AG10803 (cell line): ENCODE measurements at places on chromosomes 11 and 22.

DNA sequence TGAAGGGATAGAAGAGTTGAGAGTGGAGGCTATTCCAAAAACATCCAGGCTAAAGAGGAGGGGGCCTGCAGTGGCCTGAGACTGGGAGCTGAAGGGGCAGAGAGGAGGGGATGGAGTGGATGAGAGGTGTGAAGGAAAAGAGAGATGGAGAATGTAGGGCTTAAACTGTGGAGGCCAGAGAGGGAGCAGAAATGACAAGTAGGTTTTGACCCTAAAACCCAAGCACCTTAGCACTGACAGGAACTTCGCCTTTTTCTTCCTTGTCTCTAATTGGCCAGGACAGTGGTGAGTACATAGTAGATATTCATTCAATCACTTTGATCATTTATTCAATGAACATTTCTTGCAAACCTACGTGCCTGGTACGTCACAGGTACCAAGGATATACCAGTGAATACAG lies 7.3 kb downstream of the FAM111B start:
- DNase-seq: no peak

DNA sequence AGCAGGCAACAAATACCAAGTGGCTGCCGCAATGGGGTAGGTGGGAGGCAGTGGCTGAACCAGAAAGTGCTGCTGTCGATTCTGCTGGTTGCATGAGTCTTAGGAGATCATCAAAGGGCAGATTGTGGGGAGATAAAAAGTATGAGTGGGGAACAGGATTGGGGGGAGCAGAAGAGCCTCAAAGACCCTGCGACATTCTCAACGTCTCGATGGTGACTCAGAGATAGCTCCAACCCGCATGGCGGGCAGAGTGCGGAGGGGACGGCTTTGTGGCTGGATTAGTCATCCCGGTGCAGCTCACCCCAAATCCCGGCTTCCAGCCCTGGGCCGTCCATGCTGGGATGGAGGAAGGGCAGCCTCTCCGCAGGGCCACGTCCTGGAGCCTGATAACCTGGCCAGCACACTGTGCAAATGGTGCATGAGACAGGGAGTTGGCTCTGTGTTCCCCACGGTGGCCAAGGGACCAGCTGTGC lies 11.6 kb upstream of the RTN4R start:
- DNase-seq: no peak

DNA sequence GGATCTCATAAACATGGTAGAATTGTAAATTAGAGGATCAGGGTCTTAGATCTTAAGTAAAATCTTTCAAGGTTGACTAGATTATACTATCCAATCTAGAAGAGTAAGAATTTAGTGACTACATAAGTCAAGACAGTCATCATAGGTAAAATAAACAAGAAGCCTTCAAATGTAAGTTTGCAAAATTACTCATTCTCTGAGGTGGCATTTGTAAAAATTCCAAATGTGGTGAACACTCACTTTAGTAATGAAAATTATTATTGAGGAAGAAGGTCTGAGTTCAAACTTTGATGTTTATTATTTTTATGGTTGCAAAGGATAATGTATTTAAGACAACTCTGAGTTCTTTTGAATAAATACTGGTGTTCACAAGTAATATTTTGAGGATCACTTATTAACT lies 4.6 kb downstream of the HYLS1 start:
- no peak for DNase-seq

GRCh38 chr22:23509571-23510302 lies 70.4 kb downstream of the IGLL1 start:
- peak; percentile 30 for DNase-seq

DNA sequence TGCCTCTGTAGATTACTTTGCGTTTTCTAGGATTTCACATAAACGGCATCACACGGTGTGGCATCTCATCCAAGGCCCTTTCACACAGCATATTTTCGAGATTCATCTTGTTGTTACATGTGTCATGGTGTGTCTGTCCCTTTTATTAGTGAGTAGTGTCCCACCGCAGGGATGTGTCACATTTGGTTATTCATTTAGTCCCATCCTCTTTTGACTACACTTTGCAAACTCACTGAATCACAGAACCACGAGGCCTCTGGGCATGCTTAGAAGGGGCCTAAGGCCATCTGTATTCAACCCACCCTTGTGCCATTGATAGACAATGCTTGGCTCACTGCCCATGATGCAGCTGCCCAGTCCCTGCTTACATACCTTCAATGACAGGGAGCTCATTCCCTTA lies 4.2 kb upstream of the RAC2 start:
- no peak for DNase-seq

GRCh38 chr22:36134182-36134581 lies 26.4 kb downstream of the APOL3 start:
- DNase-seq: no peak

- peak; percentile 13 for DNase-seq
Measured at GRCh38 chr11:27649800-27650199, 50.5 kb downstream of the BDNF start.

DNA sequence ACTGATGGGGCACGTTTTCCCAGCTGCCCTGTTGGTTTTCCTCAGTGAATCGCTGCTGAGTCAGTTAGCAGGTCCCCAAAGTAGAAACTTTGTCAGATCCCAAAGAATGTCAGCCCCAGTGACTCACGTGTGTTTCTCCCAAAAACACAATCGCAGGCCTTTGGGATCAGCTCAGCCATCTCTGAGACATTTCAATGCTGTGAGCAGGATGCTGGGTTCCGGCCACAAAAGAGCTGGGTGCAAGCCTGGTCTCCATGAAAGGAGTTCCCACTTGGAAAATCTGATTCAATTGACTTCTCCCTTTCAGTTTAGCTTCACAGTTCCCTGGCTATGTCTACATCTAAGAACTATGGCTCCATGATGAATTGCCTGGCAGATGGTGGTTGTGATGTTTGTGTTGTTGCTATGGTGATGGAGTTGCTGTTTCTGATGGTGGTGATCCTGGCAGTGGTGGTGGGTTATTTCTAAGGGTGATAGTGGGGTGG lies 28.0 kb downstream of the MYEOV start:
- DNase-seq: peak; percentile 92

- no peak for DNase-seq
Measured at GRCh38 chr11:17298302-17298701, 21.8 kb downstream of the NUCB2 start.

- no peak for DNase-seq
Measured at GRCh38 chr11:14058061-14058460, 95.5 kb downstream of the SPON1 start.

DNA sequence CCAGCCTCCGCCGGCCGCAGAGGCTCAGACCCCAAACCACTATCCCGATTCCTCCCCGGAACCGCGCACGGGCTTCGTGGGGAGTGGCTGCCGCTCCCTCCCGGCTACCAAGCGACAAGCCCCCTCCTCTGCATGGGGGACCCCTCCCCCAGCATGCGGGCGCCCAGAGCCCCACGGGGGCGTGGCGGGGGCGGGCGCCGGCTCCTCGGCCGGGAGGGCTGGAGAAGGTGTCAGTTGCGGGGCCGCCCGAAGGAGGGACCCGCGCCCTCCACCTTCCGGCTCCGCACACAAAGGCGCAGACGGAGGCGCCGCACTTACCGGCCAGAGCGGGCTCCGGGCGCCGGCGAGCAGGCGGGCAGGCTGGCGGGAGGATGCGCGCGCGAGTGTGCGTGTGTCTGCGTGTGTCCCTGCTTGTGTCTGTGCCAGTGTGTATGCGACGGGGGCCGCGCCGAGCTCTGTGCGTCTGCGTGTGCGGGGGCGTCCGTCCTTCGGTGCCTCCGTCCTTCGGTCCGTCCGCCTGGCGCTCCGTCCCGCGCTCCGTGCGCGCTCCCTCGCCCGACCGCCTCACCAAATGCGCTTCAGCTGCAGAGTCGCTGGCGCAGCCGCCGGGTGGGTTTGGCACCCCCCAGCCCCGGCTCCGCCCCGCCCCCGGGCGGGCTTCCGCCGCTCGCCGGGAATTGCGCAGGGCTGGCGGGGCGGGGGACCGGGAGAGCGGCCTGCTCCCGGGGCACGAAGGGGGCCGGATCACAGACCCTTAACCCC lies at the start of gene PTPN5:
Gene PTPN5, minus strand, starts transcription at position 592 of the 762 bp plus-strand sequence. CDS start 19,840 bp downstream, outside the sequence.
- DNase-seq: no peak

DNA sequence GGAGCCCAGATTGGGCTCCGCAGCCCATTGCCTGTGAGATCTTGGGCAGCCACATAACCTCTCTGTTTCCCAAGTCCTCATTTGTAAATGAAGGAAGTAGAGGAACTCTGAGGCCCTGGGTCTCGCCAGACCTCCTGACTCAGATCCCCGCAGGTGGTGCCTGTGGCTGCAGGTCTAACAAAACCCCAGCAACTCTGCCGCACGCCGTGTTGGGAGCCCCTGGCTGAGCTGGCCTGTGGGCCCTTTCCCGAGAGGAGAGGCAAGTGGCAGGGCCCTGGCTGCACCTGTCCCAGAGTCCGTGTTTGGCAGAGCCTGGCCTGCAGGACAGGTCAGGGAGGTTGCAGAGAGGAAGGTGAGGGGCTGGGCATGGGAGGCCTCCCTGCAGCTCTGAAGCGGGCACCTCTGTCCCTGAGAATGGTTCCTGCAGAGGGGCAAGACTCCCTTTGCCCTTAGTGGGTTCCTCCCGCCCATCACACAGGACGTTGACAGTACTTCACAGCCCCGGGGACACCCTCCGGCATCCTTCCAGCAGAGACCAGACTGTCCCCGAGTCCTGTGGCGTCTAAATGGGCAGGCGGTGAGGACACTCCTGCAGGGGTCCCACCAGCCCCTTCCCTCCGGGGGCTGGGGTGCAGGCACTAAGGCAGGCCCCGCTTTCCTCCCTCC lies 67.7 kb downstream of the ARHGAP8 start:
- no peak for DNase-seq

DNA sequence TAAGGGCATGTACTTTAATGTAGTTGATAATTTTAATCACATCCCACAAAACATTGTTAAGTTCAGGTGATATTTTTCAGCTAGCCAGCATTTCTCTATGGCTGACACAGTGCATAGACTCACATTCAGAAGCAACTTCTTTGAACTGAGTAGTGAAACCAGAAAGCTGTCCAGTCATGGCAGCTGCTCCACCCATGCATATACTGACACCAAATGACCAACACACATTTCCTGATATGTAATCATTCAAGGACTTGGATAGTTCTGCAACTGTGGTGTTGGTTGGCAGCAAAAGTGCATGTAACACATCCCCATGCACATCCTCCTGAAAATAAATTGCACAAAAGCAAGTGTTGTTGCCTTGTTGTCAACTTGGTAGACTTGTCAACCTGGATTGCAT lies 39.7 kb downstream of the CALCA start:
- no peak for DNase-seq

GRCh38 chr11:47269002-47269828 lies 718 bp upstream of the MADD start:
- peak; percentile 89 for DNase-seq

DNA sequence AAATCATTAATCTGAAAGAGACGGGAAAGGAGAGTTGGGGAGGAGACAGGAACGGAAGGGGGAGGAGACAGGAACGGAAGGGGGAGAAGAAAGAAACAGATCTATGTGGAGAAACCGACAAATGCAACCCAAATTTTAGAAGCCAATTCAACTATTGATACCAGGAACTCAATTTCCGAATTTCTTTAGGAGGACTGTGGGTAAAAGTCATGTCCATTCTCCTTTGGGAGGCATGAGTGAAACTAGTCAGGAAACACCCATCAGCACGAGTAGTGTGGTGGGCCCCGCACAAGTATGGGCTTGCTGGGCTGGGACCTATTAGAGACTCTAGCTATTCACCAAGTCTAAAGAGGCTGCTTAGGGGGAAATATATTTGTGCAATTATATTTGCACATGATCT lies 18.1 kb downstream of the ANO3 start:
- DNase-seq: no peak

DNA sequence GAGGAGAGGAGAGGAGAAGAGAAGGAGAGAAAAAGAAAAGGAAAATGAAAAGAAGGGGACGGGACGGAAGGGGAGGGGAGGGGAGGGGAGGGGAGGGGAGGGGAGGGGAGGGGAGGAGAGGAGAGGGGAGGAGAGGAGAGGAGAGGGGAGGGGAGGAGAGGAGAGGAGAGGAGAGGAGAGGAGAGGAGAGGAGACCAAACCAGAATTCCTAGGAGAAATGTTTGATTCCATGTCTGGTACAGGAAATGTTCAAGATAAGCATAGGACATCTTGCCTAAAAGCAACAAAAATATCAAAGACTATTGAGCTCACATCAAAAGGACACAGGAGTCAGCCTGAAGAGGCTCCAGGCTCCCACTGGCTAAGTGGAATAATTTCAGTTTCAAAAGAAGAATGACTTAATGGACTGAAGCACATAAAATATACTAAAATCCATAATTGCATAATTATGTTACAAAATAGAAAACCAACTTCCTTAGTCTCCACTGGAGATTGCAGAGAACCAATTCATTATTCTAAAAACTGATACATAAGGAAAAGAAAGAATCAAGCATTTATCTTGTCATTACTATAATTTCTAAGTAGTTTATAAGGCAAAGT lies 101.1 kb upstream of the APOA1 start:
- DNase-seq: no peak
